ENCODE measurements at places on chromosomes 16 and 17. TPM values are rescaled to one million over a fixed set of nuclear protein-coding genes. Genes with fewer than 3 reads are reported as not detected.

DNA sequence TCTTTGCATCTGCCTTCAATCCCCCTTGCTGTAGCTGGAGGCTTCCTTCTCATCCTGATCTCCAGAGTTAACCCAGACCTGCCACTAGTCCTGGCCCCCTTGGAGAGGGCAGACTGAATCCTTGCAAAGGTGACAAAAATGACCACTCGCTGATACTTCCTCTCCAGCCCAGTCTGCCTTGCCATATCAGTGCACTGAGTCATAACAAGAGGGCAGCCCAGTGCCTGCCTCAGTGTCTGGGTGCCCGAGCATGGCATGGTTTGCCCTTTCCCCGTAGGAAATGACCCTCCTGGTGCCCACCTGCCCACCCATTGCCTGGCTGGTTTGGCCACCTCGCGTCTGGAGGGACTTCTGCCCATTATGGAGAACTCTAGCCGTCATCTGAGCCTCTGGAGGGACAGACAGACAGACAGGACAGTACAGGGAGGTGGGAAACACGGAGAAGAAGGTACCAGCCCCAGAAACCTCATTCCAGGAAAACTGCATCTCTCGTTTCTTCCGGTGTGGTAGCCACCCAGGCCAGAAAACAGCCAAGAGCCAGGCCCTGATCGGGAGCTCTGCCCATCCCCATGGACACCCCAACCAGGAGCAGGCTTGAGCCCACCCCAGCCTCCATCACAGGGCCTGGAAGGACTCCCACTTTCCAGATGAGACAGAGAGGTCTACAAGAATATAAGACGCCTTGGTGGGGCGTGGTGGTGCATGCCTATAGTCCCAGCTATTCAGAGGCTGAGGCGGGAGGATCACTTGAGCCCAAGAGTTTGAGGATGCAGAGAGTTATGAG lies 71.5 kb downstream of the SCNN1B start:
- no peak for DNase-seq

GRCh38 chr16:70523743-70524398 lies at the start of gene SF3B3:
SF3B3 (plus strand) TSS chr16:70523816; CDS start chr16:70526657, 2,841 bp downstream.
- DNase-seq = no peak

GRCh38 chr17:59892251-59892923 lies 356 bp downstream of the TUBD1 start:
- DNase-seq = peak; percentile 96

DNA sequence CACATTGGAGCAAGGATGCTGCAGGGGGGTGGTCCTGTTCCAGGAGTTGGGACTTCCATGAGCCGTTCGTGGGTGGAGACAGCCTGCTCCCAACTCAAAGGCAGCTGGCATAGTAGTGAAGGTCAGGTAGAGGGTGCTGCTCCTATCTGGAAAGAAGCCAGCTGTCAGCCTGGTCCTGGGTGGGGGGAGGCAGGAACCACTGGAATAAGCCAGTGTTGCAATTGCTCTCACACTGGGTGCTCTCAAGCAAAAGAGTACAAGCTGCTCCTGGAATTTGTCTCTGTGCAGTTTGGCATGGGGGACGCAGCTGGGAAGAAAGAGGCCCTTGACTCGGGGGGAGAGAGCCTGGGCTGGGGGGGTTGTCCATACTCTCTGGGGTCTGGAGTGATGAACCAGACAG lies 8.7 kb downstream of the CACNG5 start:
- DNase-seq = no peak

DNA sequence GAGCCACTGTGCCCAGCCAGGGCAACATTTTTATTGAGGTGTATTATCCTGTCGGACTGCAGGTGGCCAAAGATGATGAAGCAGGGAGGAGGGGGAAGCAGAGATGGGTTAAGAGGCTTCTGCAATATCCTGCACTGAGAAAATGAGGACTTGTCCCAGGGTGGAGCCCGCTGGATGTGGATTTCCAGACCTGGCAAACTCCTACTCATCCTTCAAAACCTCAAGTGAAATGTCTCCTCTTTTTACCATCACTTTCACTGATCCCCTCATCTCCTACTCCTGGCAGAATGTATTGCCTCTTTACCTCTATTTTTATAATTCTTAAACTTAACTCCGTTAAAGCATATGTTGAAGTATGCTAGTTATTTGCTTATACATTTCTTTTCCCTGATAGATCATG lies 60.9 kb downstream of the MGAT5B start:
- no peak for DNase-seq

GRCh38 chr16:73219176-73219575 lies 171.2 kb upstream of the ZFHX3 start:
- no peak for DNase-seq

- DNase-seq = no peak
These were observed 6.5 kb upstream of the ATXN7L3 start for GRCh38 chr17:44205962-44206824.

DNA sequence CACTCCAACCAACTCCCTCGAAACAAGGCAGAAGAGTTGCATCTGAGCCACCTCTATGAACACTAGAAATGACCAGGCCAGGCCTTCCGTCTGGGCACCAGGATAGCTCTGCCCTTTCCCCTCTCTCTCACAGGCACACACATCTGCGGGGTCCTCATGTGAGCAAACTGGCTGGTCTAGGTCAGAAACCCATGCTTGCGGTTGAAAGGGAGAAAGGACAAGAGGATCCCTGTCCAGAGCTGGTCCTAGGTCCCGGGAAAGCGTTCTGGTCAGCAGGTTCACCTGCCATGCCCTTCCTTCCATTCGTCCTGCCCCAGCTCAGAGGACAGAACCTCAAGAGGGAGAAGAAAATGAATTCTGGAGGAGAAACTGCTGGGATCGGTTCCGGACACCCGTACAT lies 2.7 kb downstream of the MNT start:
- no peak for DNase-seq

- DNase-seq = peak; percentile 90
These were observed 1.9 kb upstream of the PLEKHG4 start for GRCh38 chr16:67277294-67277998.

DNA sequence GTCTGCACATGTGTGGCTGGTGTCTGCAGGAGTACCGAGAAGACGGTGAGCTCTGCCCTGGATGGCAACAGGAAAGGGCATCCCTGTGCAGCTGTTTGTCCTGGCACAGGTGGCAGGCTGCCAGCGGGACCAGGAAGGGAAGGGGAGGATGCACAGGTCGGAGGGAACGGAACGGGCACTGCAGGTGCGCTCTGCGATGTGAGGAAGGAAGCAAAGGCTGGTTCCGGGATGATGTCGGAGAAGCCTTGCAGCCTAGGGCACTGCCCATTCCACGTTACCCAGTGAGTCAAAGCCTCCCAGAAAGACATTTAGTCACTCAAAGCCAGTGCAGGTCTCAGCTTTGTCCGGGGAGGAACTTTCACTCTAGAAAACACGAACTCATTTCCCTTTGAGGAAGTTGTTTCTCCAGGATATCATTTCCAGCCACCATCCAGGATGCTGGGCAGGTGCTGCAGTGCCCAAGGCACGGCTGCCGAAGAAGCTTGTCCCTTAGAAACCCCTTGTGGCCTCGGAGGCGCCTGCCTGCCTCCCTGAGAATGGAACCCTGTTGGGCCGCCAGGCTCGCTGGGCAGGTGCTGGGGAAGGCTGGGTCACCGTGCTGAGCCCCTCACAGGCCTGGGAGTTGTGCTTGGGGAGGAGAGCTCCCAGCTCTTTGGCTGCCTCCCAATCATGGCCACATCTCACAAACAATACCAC lies 4.5 kb upstream of the TMEM235 start:
- no peak for DNase-seq

DNA sequence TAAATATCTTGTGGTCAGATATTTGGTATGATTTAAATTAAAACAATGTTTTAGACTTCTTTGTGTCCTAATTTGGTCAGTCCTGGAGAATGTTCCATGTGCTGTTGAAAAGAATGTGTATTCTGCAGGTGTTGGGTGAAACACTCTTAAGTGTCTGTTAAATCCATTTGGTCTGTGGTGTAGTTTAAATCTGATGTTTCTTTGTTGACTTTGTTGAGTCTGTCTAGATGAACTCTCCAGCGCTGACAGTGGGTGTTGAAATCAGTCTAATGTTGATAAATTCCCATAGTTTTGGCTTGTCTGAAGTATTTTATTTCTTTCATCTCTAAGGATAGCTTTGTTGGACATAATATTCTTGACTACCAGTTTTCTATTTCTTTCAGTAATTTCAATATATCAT lies 18.8 kb downstream of the TANC2 start:
- no peak for DNase-seq

GRCh38 chr17:27491713-27492190 lies 35.5 kb downstream of the KSR1 start:
- DNase-seq = no peak

HOXB7 gene
- 24.9 TPM for total RNA-seq

SECTM1 gene
- total RNA-seq = 1.9 TPM

ZSCAN10 gene
- not detected for total RNA-seq

TMEM238L gene
- total RNA-seq = not detected

KRT32 gene
- not detected for total RNA-seq

Measured in epithelial cell of proximal tubule (primary cell).